ENCODE measurements at places on chromosomes 7 and 10.

- DNase-seq, result peak; percentile 50
Observed at GRCh38 chr7:128108641-128109423, 77.6 kb upstream of the LRRC4 start.

DNA sequence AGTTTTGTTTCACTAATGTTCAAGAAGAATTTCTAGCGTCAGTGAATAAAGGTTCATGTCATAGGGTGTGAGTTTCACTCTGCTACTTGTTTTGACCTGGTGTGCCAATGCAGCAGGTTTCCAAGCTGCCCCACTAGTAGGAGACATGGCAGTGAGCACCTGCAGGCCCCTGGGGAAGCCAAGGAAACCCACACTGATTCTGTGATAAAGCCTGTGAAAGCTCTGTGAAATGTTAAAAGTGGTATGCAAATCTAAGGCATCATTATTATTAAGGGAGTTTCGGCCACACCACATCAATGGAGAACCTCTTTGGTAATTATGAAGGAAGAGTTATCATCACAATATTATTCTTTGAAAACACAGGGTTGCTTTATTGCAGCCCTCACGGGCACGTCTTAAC lies 46.4 kb downstream of the ABCB5 start:
- no peak for DNase-seq

- DNase-seq, result no peak
Observed at GRCh38 chr7:23074443-23075261, 30.9 kb upstream of the KLHL7 start.

- DNase-seq, result peak; percentile 26
Observed at GRCh38 chr7:100629117-100629716, 12.1 kb downstream of the TFR2 start.

GRCh38 chr10:2925631-2926030 lies 141.7 kb upstream of the PFKP start:
- no peak for DNase-seq

DNA sequence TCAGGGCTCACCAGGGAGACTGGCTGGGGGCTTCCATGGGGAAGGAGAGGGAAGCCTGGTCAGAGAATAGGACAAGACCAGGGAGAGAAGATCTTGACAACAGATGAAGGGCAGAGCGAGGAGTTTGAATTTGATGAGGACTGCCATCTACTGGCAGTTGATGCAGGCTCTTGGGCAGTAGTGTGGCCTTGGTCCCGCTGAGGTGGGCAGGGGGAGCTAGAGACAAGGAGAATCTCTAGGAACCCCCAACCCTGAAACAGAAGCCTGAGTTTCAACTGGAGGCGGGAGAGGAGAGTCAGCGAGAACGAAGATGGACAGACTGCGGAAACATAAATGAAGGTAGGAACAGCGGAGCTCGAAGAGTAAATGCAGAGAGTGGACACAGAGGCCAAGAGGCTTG lies 81.0 kb downstream of the PPP1R3C start:
- DNase-seq, result no peak
